ENCODE measurements at places on chromosomes 4 and X.

- DNase-seq: no peak
Measured at GRCh38 chrX:14964500-14964899, 91.3 kb downstream of the MOSPD2 start.

GRCh38 chr4:13750594-13750993 lies 123.1 kb upstream of the BOD1L1 start:
- no peak for DNase-seq

GRCh38 chr4:85644061-85644460 lies 169.1 kb downstream of the ARHGAP24 start:
- DNase-seq: no peak

DNA sequence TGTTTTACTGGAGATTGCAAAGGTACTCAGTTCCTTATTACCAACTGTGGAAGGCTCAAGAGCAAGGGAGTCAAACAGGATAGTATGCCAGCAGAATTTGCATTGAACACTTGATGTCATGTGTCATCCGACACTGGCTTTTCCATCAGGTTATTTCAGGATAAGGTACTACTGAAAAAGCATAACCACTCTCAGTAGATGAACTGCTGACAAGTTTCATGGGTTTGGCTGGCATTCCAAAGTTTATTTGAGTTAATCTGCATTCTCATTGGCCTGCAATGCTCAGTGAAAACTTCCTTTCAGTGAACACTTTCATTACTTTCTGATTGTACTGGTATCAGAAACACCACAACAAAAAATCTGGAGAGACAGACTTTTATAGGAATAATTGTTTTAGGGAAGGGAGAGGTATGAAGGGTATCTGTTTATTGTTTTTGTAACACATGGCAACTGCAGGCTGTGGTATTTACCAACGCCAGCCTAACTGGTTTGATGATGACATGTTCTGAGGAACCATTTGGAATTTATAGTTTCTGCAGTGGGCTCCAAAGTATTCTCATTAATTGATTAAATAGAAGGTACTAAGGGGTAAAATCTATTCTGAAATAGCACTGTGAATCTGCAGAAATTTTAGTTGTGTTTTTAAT lies 345.7 kb upstream of the NR3C2 start:
- no peak for DNase-seq

DNA sequence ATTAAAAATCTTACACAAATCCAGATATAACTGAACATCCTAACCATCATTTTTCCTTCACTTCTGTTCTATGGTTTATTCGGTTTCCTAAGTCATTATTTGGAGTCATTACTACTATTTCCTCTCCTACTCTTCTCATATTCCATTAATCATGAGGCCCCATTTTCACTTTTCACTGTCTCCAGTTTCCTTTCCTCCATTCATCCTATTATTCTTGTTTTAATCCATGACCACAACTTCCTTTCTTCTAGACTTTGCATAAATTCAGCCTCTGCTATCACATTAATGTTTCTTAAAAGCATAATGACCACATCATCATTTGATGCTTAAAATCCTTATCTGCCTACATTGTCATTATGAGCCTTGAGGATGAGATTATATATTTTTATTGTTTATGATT lies 555.0 kb upstream of the NDST4 start:
- DNase-seq: no peak

DNA sequence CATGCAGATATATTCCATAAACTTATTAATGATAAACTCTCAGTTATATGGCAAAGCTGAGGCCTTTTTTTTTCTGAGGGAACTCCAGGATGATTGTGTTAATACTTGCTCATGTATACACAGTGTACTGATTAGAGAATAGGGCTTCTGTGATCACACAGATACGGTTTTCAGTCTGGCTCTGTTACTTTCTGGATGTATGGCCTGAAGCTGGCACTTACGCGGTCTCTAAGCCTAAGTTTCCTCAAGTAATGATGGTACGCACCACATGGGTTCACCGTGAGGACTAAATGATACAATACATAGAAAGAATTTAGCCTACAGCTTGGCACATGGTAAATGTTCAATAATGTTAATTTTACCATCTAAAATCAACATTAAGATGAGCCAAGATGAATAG lies 73.8 kb downstream of the SEC24D start:
- DNase-seq: no peak

- no peak for DNase-seq
Measured at GRCh38 chr4:2794486-2795299, 1.8 kb downstream of the SH3BP2 start.

DNA sequence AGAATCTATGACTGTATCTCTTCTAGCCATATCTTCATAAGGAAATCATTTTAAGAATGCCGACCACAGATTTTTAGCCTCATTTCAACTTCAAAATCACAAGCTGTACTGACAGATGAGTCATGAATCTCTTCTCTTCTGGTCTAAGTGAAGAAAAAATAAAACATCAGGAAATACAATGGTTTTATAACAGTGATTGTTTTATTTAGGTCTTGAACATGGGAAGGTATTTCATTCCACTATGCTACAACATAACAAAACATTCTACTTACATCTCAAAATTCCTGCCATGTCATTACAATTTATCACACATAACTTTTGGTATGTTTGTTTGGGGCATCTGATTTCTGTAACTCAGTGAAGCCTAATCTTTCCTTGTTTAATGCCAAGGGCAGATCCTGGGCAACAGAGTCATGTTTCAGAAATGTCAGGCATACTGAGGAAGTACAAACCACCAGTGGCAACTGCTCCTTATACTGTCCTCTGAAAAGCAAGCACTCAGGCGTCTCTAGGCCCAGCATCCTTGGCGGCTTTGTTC lies 325.0 kb downstream of the PDHA2 start:
- no peak for DNase-seq

DNA sequence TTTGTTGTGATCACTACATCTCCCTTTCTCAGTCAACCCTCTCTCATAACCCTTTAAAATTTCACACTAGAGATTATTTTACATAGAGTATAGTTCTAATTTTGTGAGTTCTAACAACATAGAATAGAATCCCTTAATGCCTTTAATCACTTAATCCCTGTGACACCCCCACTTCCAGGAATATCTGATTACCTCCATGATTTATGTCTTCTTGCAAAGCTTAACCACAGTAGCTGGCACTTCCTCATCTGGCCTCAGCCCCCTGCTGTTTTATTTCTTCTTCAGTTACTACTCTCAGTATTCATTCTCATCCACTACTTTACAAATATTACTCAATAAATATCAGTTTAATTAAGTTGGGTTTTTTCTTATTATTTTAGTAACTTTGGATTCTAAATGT lies 340.9 kb downstream of the CENPC start:
- DNase-seq: no peak

- no peak for DNase-seq
Measured at GRCh38 chr4:1658146-1658545, 26.0 kb downstream of the FAM53A start.

- DNase-seq: no peak
Measured at GRCh38 chrX:37871626-37872302, 24.4 kb upstream of the DYNLT3 start.

- DNase-seq: no peak
Measured at GRCh38 chr4:1166509-1167243, 5.7 kb downstream of the SPON2 start.

GRCh38 chr4:74244049-74244448 lies 64.2 kb upstream of the EPGN start:
- no peak for DNase-seq

GRCh38 chr4:138897811-138898226 lies 117.8 kb upstream of the NOCT start:
- no peak for DNase-seq

GRCh38 chr4:176641237-176641636 lies 151.5 kb downstream of the VEGFC start:
- no peak for DNase-seq

- no peak for DNase-seq
Measured at GRCh38 chr4:69874507-69874906, 14.6 kb upstream of the SULT1E1 start.

GRCh38 chrX:20412871-20413486 lies 146.3 kb upstream of the RPS6KA3 start:
- DNase-seq: no peak

- DNase-seq: no peak
Measured at GRCh38 chr4:124862261-124862660, 149.7 kb upstream of the ANKRD50 start.

DNA sequence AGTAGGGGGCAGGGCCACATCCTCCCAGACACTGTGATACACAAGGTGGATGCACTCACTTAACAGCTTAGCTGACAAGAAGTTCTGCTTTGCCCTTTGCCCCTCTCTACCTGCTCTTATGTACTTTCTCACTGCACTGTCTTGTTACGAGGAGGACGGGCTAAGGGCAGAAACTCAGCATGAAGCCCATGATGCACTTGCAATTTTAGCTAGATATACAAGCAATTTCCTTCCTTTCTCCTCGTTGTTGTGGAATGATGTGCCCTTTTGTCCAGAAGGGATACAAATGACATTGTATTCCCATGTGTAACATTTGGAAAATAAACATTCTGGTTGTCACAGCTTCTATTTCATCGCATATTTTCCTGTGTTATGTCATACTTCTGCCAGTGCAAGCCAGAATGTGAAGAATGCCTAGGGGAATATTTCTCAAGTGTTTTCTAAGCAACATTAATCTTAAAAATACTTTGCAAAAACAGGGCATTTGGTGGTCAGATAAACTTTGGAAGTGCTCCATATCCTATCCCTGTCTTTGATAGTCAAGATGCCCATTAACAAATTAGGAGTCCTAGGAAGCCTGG lies 47.2 kb downstream of the MAOA start:
- no peak for DNase-seq

DNA sequence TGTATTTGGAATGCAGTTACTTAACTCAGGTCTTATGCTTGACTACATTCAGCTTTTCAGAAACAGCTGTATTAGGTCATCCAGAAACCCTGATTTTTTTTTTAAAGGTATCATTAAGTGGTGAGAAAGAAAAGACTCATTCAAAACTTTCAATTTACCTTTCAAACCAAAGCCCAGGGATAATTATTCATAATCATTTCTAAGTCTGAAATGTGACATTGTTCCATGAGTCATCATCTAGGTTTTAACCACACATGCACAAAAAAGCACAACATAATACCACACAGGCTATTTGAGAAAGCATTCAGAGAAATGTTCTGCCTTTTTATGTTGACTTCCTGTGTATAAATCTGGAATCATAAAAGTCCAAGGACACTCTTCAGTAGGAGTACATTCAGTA lies 288.2 kb downstream of the IL1RAPL2 start:
- DNase-seq: no peak

- no peak for DNase-seq
Measured at GRCh38 chr4:8279321-8280157, 10.0 kb downstream of the HTRA3 start.

Data from GM12892 (cell line).